ENCODE measurements at places on chromosomes 3 and 15.

DNA sequence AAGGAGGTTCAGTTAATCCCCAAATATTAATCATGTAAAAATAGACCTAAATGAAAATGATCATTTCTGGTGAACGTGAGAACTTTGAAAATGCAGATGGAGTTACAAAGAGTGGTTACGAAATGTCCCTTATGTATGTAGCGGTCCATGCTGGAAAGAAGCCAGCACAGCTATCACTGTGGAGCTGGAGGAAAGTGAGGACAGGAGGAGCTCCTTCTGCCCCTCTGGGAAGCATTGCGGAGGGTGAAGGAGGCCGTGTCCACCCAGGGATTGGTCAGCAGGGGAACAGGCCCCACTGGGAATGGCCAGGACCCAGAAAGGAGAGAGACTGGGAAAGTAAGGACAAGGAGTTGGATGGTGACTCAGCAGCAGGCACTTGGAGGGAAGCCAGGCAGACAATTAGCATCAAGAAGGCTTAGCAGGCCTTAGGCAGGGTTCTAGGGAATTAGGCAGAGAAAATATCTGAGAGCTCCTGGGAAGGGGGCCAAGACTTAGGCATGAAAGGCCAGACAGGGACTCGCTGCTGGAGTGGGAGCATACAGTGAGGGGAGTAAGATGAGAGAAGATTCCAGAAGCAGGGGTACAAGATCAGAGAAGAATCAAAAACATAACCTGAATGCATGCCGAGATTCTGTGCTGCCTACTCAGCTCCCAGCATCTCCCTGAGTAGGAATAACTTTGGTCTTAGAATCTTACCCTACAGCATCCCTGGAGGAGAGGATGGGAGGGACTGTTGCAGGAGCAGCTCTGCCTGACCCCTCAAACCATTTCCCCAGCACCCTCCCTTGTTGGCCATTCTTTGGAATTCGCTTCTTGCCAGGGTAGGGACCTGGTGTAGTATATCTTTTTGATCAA is 171.0 kb upstream of the UMPS start:
- peak; percentile 93 for DNase-seq

DNA sequence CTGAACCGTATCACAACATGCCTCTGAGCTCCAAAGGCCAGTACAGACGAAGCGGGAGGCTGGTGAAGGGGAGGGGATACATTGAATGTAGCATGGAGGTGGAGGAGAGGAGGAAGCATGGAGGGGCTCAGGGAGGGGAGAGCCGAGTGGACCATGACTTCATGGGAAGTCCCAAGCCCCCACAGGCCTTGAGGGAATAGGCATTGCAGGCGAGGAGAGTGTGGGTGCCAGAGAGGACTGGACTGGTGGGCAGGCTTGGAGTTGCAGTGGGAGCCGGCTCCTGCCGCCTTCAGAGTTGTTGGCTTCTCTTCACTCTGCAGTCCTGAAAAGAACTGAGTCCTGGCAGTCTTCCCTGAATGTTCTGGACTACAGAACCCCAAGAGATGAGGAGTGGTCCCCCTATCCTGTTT is 3.3 kb upstream of the RNU6-1 start:
- no peak for DNase-seq

DNA sequence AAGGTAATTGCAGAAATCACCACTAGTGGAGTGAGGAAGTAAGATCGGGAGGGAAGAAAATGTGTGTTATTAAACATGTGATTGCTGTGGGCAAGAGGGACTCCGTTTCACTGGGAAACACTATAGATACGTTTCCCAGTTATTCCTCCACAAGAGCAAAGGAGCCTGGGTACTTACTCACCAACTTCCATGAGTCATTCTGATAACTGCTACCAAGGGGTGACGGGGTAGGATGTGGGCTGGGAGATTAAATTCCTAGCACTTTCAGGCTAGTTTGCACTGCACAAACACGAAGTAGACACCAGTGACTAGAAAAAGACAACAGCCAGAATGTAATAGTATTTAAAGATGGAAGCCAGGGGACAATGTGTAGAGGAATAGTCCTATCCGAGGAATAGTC is 812.9 kb upstream of the CFAP20DC start:
- DNase-seq: peak; percentile 60

DNA sequence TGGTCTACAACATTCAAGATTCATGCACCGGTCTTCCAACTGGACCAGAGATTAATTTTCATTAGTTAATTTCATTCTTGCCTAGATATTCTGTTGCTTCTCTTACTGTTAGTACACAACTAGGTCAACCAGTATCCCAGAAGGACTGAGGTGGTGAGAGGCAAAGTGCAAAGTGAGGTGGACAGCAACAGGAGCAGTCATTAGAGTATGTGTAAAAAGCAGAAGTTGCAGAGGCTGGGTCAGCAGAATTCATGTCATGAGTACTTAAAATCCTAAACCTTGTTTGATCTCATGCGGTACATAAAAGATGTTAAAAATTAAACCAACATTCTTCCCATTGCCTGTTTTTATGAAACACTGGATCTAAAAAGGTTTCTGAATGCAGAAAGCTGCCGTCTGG is 46.7 kb downstream of the PARP14 start:
- no peak for DNase-seq

DNA sequence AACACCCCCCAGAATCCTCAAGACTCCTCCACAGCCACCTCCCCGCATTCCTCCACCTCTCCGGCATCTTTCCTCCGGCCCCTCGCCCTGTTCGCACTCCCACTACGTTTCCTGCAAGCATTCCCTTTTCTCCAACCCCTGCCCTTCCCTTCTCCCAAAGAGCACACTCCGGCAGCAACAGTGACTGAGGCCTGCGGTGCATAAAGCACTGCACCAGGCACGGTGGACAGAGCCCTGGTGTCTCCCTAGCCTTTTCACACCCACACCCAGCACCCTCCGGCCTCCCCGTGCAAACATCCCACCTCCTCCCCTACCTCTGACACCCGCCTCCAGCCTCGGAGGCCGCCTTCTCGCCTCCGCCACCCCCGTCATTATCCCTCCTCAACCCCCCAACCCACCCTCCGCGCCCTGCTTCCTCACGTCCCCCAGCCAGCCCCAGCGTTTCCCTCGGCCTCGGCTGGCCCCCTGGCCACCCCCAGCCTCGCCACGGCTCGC is 577 bp downstream of the ZNF148 start:
- DNase-seq: peak; percentile 47

- DNase-seq: no peak
Observed at GRCh38 chr3:137770835-137771399, 6.8 kb downstream of the SOX14 start.

GRCh38 chr3:194768586-194768985 is 82.9 kb downstream of the FAM43A start:
- DNase-seq: no peak

DNA sequence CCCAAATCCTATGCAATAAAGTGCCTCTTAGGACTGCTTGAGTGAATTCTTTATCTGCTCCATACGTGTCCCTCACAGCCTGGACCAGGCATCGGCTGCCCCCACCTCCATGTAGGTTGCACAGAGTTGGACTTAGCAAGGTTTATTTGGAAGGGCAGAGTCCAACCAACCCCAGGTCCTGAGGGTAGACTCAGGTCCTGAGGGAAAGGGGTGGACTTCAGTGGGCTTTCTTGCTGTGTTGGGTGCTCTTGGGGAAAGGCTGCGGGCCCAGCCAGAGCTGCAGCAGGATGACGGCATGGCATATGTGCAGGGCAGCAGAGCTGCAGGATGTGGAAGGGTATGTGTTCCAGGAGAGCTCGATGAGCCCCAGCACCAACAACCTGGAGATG is 6.5 kb downstream of the ALG3 start:
- no peak for DNase-seq

- peak; percentile 34 for DNase-seq
Observed at GRCh38 chr3:143442814-143443447, 323.4 kb downstream of the CHST2 start.

- DNase-seq: no peak
Observed at GRCh38 chr3:50259432-50260026, 9.4 kb upstream of the SEMA3B start.

DNA sequence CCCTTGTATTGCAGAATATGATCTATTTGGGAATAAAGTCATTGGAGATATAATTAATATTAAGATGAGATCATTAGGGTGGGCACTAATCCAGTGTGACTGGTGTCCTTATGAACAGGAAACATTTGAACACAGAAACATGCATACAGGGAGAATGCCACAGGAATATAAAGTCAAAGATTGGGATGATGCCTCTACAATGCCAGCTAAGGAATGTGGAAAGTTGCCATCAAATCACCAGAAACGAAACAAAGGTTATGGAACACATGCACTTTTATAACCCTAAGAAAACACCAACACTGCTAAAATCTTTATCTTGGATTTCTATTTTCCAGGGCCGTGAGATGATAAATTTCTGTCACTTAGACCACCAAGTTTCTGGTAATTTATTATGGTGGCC is 442.4 kb upstream of the BCHE start:
- DNase-seq: no peak

- DNase-seq: peak; percentile 93
Observed at GRCh38 chr15:73982222-73982962, 9.7 kb downstream of the STOML1 start.

GRCh38 chr3:107523289-107523538 is 452 bp downstream of the BBX start:
- no peak for DNase-seq

- peak; percentile 20 for DNase-seq
Observed at GRCh38 chr15:49265911-49266310, 95.9 kb downstream of the GALK2 start.

DNA sequence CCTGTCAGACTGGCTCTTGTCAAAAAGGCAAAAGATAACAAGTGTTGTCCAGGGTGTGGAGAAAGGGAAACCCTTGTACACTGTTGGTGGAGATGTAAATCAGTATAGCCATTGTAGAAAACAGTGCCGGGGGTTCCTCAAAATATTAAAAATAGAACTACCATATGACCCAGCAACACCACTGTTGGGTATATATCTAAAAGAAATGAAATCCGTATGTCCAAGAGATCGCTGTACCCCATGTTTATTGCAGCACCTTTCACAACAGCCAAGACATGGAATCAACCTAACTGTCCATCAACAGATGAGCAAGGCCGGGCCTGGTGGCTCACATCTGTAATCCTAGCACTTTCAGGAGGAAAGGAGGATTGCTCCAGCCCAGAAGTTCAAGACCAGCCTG is 6.2 kb downstream of the CYFIP1 start:
- no peak for DNase-seq

DNA sequence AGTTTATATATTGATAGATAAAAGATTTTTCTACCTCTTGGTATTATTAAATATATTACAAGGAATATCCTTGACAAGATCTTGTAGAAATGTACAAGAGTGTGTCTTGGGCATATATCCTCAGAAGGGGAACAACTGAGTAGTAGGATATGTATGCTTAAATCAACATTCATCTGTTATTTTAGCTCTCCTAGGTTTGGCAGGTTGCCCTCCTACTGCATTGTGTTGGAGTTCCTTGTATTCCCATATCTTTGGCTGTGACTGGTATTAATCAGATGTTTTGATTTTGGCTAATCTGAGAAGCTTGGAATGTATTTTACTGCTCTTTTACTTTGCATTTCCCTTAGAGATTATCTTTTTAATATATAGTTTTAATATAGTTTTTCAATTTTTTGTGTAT is 4.6 kb downstream of the MYRIP start:
- peak; percentile 94 for DNase-seq

DNA sequence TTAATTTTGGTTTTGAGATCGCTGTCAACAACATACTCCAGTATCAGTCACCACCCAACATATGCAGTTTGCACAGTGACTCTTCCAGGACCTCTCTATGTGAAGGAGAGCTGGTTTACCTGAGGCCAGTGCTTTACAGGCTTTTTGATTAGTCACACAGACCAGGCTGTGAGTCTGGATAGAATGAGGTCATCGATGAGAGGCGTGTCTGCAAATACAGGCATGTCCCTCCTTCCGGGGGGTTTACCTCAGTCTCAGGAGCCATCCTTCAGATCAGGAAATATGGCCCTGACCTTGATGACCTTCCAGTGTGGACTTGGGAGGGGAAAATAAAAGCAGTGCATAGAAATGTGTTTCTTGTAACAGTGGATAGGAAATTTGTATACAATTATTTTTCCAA is 46.9 kb downstream of the KBTBD12 start:
- no peak for DNase-seq

DNA sequence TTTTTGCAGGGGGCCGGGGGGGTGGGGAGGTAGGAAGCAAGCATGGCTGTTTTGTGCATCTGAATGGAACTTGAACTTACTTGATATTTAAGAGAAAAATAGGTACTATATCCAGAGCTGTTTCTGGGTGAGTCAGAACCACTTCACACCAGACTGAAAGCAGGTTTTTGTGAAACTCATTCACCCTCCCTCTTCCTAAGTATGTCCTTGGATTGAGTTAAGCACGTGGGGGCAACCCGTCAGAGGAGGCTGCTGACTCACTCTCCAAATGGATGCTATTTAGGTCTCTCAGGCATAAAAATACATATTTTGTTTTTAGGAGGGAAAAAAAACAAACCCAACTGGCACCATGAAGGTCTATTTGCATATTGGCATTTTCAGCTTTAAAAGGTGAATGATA is 270.3 kb downstream of the RYR3 start:
- peak; percentile 33 for DNase-seq

- DNase-seq: no peak
Observed at GRCh38 chr3:9779075-9779593, 9.4 kb upstream of the CAMK1 start.

- DNase-seq: no peak
Observed at GRCh38 chr3:138297059-138297607, 32.5 kb downstream of the NME9 start.

DNA sequence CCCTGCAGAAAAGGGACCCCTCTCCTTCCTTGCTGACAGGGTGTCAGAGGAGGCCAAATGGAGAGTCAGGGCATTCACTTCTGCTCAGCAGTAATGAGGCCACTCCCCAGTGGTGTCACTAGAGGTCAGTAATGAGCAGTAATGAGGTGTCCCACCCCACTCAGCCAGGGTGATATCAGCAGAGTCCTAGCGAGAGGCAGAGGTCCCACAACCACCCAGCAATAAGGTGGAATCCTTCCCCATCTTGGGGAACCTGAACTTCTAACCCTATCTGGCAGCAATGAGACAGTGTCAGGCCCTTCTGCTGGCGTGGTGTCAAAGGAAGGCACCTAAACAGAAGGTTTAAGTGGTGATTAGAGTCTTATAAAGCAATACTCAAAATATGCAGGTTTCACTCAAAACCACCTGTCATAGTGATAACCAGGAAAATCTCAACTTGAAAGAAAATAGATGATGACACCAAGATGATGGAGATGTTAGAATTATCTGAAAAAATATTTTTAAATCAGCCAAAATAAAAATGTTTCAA is 12.9 kb downstream of the OCA2 start:
- peak; percentile 57 for DNase-seq

Data from fibroblast of the aortic adventitia (primary cell).